ENCODE measurements at places on chromosomes 3 and 15.

- no peak for DNase-seq
Measured at GRCh38 chr3:126422571-126423091, 27.9 kb downstream of the CFAP100 start.

GRCh38 chr15:92637626-92638025 is 17.9 kb downstream of the FAM174B start:
- DNase-seq = peak; percentile 64

DNA sequence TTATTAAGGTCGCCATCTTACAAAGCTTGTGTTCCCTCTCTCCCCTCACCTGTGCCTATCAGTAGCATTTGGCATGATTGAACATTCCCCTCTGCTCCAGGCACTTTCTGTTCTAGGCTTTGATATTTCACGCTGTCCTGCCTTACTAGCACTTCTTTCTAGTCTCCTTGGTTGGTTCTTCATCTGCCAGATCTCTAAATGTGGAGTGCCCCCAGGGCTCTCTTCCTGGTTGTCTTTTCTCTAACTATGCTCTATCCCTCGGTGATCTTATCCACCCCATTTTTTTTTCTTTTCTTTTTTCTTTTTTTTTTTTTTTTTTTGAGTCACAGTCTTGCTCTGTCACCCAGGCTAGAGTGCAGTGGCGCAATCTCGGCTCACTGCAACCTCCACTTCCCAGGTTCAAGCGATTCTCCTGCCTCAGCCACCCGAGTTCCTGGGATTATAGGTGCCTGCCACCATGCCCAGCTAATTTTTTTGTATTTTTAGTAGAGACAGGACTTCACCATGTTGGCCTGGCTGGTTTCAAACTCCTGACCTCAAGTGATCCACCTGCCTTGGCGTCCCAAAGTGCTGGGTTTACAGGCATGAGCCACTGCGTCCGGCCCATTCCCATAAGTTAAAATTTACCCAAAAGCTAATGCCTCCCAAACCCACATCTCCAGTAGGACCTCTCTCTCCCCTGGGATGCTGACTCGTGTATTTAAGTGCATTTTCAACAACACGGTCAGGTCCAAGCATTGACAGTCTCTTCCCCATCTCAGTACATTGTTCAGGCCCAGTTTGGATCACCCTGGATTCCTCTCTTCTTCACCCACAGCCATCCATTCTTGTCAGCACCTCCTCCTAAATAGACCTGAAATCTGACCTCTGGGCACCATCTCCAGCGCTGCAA is 5.2 kb downstream of the NUSAP1 start:
- DNase-seq = no peak

DNA sequence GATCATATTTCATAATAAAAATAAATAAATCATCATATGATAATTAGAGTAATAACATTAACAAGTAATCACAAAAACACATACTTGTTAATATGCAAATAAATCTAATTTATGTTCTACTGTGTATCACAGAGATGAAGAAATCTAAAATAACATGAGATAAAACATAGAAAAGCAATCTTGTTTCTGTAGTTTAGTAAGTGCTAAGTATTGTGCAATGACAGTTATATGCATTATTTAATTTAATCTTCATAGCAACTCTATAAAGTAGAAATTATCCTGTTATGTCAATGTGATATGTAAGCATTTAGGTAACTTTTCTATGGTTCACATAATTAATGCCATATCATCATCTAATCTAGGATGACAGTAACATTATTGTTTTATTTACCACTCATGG is 108.2 kb upstream of the KCNMB2 start:
- DNase-seq = no peak

- DNase-seq = peak; percentile 83
Measured at GRCh38 chr15:65916664-65917406, 47.5 kb downstream of the RAB11A start.
